ENCODE measurements at places on chromosomes 4 and X. TPM values are rescaled to one million over a fixed set of nuclear protein-coding genes. Genes with fewer than 3 reads are reported as not detected.

DNA sequence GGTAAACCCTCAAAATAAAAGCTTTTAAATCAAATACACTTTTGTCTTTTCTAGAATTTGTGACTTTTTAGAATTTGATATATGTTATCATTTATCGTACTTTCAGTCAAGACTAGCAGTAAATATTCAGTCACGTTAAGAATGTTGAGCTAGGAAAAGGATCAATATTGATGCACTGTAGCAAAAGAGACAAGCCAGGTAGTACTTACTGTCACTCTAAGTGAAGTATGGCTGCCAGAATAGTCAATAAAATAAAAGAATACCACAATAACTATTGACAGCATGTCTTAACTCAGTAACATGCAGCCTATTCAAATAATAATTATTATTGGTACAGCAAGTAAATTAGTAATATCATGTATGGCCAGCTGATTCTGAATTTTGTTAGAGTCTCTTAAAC is 43.6 kb upstream of the GPRIN3 start:
- no peak for DNase-seq

DNA sequence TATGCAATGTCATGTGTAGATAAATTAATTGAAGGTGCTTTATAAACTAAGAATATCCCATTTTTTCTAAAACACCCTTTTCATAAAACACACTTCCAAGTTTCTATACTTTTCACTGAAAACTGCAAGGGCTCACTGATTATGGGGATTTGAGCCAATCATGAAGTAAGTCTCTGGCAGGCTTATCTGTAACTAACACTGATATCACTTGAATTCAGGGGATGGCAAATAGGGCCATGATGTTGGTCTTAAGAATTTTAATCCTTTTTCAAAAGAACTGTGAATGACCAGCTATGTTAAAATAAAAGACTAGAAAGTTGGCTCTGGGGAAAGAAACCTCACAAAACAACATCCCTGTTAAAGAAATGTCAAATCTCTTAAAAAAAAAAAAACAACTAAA is 13.0 kb upstream of the SEC24D start:
- DNase-seq = no peak

- DNase-seq = no peak
Measured at GRCh38 chr4:139845453-139846093, 180.0 kb downstream of the MGST2 start.

DNA sequence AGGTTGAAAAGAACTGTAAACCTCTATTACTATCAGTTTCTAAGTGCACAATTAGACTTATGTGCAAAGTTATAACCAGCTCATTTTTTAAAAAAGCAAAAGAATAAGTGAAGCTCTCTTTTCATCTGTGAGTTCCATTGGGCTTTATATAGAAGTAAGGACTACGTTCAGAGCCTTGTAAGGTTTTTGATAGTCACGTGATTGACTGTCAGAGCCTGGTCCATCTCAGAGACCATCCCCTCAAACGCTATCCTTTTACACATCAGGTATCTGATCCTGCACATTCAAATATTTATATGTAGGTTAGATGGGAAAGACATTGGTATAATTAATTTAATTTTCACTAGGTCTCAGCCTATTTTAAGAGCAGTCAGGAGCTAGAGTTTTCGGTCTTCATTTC is 279.3 kb downstream of the INPP4B start:
- no peak for DNase-seq

GRCh38 chr4:137116144-137116543 is 416.1 kb downstream of the PCDH18 start:
- no peak for DNase-seq

PAGE2B gene
- not detected for total RNA-seq

TMEM255A gene
- not detected for total RNA-seq

AFF2 gene
- total RNA-seq = 106 TPM

BMX gene
- total RNA-seq = not detected

STATH gene
- total RNA-seq = not detected

CXCL5 gene
- not detected for total RNA-seq

Measured in OCI-LY7 (cell line).